ENCODE measurements at places on chromosomes 2 and 18.

DNA sequence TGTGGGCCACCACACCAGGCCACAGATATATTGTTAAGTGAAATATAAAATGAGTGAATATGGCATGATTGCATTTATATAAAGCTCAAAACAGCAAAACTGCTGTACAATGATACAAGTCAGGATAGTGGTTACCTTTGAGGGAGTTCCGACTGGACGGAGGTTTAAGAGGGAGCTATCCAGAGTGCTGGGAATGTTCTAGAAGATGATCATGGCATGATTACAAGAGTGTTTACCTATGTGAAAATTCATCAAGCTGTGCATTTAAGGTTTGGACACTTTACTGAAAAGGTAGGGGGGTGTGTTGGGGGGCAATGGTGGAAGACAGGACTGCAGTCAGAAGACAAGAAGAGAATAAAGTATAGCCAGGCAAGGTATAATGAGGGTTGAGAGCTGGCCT is 201.4 kb downstream of the ZBTB7C start:
- DNase-seq, result no peak

DNA sequence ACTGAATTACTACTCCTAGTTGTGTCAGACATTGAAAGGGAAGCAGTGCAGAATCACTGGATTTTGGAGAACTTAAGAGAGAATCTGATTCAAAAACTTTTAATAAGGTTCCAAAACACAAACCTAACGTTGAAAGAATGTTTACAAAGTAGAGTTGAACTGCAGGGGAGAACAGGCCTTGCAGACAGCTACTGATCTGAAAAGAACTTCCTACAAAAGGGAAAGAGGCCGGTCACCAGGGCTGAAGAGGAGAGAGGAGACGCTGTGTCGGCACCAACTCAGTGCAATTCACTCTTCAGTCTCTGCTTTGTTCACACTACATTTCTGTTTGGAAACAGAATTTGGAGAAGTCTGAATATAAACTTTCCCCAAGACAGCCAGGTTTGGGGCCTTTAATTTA is 124.0 kb downstream of the GAREM1 start:
- no peak for DNase-seq

DNA sequence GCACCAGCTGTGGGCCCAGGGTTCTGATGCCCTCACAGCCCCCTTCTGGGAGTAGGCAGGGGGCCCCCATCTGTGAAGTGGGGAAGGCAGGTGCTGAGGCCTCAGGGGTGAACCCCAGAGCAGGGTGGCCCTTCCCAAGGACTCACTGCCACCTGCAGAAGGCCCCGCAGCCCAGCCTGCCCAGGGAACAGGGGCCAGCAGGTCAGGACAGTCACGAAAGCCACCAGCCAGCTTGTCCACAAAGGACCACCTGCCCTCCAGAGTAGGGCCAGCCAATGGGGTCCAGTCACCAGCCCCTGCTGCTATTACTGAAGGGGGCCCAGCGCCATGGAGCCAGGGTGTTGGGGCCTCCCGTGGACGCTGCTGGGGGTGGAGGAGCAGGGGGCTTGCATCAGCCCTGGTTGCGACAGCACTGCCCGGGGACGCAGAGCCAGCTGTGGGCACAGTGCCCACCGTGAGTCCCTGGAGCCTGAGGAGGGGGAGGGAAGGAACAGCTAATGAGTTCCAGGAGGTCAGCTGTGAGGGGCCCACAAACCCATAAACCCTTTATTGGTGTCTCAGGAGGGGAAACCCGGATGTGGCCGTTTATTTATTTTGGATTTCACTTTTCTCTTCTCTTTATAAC is 11.5 kb upstream of the SNED1 start:
- DNase-seq, result no peak

- no peak for DNase-seq
These were observed 116.9 kb downstream of the EPHA4 start for GRCh38 chr2:221455214-221455613.

- DNase-seq, result no peak
These were observed 19.2 kb upstream of the ADAM23 start for GRCh38 chr2:206424134-206424533.

DNA sequence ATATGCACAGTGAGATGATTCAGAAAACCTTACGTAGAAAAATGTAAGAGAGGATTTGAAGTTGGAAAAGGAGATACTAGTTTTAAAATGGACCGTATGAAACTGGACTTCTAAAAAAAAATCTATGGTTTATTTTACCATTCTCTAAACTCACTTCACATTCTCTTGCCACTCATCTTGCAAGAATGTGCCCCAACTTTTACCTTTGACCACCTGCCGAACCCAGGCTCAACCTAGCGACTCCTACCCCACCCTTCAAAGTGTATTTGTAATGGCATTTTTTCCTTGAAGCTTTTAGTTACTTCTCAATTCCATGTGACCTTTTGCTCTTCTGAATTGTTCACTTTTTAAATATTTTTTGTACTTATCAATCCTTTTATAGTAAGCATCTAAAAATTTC is 160.8 kb downstream of the PHLPP1 start:
- DNase-seq, result no peak

GRCh38 chr2:188158337-188159100 is 133.2 kb upstream of the GULP1 start:
- no peak for DNase-seq

DNA sequence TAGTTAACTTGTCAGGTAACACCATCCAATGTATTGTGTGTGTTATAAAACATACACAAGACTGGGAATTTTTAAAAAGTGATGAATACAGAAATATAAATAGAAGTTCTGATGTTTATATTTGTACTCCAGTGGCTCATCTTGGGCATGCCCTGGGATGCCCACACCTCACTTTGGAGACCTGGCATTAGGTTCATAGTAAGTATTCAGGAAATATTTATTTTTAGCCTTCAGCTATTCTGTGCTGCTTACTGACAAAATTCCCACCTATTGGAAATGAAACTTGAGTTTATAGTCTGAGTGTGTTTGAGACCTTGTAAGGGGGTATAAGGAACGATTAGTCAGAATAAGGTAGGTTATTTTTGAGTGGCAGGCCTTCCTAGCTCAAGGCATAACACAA is 67.5 kb downstream of the MYO1B start:
- no peak for DNase-seq
